ENCODE measurements at places on chromosomes 1 and 21. TPM values are rescaled to one million over a fixed set of nuclear protein-coding genes. Genes with fewer than 3 reads are reported as not detected.

LYSMD1 gene
- total RNA-seq = 4.0 TPM

GRCh38 chr21:27582948-27583430 lies 616.1 kb upstream of the ADAMTS5 start:
- no peak for DNase-seq

GRCh38 chr1:18104546-18105100 lies 3.0 kb upstream of the IGSF21 start:
- DNase-seq = no peak

- DNase-seq = no peak
Measured at GRCh38 chr1:229674042-229674441, 48.0 kb downstream of the URB2 start.

RNF186 gene
- total RNA-seq = not detected
